ENCODE measurements at places on chromosomes 4 and X.
A peak's percentile ranks its signal among the peaks of the same experiment; 100 is the strongest.

GRCh38 chr4:48129307-48130014 is 4.6 kb downstream of the TXK start:
- peak; percentile 15 for DNase-seq

DNA sequence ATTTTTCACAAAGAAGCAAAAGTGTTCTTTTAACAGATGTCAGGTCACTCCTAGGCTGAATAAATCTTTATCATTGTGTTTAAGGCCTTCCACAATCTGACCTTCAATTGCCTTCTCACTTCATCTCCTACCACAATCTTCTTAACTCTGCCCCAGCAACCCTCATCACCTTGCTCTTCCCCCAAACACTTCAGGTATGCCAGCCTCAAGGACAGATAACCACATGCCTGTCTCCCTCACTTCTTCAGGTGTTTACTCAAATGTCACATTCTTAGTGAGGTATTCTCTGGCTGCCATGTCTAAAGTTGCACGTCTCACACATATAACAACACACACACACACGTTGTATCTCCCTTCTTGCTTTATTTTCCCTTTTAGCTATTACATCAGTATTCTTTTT is 146.5 kb downstream of the ANKRD50 start:
- no peak for DNase-seq

DNA sequence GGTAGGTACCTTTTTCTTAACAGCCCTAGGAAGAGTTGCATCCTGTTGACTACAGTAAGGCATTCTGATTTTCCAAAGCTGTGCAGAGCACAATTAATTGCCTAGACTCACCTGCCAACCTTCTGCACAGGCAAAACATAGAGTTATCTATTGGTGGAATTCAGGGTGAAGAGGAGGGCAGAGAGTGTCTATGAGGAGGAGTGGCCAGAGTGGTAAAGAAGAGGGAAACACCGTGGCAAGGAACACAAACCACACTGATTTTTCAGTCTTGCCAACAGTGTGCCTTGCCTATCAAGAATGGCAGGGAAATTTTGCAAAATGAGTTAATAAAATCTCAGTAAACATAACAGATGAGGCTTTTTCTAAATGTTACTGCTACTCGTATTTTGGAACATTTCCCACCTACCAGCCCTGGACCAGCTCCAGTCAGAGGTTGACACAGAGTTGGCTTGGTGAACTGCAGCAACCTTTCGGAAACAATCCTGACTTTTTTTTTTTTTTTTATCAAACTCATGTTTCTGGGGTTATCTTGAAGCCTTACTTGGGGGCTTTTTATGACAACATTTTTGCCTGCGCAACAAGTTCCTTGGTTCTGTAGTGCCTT is 67.9 kb upstream of the CAPN6 start:
- DNase-seq, result no peak

GRCh38 chrX:26295425-26295824 is 79.5 kb downstream of the MAGEB5 start:
- no peak for DNase-seq

- no peak for DNase-seq
These were observed 7.0 kb upstream of the USO1 start for GRCh38 chr4:75717408-75717807.

DNA sequence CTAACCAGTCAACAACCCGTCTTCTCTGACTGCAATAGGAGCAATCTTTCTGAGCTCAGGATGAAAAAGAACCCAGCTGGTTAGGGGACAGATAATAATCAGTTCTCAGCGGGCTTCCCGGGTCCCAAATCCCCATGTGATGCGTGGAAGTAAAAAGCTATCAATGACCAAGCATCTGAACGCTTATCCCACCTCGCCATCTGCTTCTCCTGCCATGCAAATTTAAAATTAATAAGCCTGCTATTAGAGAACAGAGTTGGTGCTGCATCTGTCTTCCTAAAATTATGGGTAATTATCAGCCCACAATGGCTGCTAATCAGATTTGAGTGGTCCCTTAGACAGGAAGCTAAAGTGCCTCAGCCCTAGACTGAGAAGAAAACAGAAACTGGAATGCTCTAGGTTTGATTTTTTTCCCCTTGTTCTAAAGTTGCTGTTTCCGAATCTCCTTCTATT is 37.5 kb downstream of the AFAP1 start:
- no peak for DNase-seq

GRCh38 chrX:42825201-42825600 is 47.2 kb upstream of the PPP1R2C start:
- no peak for DNase-seq

- no peak for DNase-seq
These were observed 174.0 kb upstream of the PRPS2 start for GRCh38 chrX:12617241-12617640.

DNA sequence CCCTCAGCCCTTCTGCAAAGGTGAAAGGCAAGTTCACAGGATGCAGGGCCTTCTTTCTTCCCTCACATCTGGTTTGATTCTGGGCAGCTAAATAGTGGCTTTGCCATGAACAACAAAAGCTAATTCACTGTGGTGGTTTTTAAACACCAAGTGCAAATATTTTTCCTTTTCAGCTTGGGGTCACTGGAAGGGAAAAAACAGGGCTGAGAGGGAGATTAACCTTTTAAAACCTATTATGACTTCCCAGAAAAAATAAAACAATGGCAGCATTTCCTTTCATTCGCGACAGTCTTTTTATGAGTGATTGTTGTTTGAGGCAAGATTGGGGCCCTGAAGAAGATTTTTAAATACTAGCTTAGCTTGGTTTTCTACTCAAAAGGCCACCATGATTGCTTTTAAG is 103.7 kb upstream of the SCML1 start:
- no peak for DNase-seq

DNA sequence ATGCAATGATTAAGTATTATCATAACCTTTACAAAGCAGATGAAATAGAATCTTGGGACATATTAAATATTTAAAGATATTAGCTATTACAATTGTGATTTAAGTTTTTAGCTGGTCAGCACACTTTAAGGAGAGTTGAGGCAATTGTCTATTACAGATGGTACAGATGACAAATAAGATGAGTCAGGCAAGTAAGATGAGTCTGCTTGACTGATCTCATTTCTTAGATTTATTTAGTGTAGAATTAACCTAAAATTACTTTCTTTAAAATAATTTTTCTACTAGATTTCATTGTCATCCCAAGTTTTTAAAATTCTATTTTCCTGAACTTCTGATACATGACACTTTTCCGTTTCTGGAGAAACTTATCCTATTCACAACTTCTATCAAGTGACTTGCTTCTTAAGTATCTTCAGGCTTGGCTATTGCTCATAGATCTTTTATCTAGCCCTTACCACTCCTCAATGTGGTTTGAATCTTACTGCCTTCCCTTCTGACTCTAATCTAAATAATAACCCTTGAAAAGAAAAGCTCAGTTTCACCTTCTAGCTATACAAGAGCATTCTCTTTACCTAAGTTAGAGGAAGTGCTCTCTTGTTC is 32.9 kb downstream of the CXCL1 start:
- DNase-seq, result no peak

- no peak for DNase-seq
These were observed 127.8 kb downstream of the UBE2K start for GRCh38 chr4:39825741-39826231.

- DNase-seq, result no peak
These were observed 98.0 kb upstream of the DKK2 start for GRCh38 chr4:107133965-107134653.

GRCh38 chr4:16226816-16227461 is 668 bp upstream of the TAPT1 start:
- DNase-seq, result peak; percentile 43

- DNase-seq, result no peak
These were observed 48.3 kb downstream of the MEPE start for GRCh38 chr4:87881115-87881514.

- DNase-seq, result no peak
These were observed 62.1 kb upstream of the CCDC160 start for GRCh38 chrX:134174859-134175258.

- no peak for DNase-seq
These were observed 5.6 kb downstream of the TMEM255A start for GRCh38 chrX:120305531-120306141.

GRCh38 chr4:99572527-99573240 is 1.9 kb upstream of the MTTP start:
- DNase-seq, result no peak

DNA sequence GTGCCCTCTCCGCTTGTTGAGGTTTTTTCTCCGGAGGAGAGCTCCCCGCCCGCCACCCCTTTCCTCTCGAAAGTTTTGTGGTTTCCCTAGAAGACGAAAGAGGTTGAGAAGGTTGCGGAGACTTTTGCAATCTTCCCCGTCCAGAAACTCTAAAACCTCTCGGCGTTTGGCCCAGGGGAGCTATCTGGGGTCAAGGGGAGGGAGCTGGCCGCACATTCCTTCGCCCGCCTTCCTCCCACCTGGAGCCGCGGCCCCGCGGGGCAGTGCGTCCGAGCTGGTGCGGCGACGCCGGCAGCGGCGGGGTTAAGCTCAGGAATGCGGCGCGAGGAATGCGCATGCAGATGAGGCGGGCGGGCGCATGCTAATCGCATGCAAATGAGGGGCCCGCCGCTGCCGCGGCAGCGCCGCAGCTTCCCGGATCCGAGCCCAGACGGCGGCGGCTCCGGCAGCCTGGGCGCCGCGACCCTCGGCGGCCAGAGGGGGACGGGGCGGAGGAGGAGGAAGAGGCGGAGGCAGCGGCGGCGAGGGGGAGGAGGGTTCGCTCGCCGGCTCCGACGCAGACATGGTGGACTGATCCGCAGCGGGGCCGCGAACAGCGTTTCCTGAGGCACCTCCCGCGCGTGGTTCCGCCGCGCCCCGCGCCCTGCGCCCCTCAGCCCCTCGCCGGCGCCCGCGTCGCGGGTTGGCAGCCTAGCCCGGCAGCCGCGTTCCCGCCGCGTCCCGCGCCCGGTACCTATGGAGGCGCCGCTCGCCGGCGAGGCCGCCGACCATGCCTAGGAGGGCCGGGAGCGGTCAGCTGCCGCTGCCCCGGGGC is at the start of gene WWC2:
WWC2 (plus strand) TSS at position 535 of the 814 bp plus-strand sequence; CDS start at position 770, 235 bp downstream.
- peak; percentile 69 for DNase-seq

DNA sequence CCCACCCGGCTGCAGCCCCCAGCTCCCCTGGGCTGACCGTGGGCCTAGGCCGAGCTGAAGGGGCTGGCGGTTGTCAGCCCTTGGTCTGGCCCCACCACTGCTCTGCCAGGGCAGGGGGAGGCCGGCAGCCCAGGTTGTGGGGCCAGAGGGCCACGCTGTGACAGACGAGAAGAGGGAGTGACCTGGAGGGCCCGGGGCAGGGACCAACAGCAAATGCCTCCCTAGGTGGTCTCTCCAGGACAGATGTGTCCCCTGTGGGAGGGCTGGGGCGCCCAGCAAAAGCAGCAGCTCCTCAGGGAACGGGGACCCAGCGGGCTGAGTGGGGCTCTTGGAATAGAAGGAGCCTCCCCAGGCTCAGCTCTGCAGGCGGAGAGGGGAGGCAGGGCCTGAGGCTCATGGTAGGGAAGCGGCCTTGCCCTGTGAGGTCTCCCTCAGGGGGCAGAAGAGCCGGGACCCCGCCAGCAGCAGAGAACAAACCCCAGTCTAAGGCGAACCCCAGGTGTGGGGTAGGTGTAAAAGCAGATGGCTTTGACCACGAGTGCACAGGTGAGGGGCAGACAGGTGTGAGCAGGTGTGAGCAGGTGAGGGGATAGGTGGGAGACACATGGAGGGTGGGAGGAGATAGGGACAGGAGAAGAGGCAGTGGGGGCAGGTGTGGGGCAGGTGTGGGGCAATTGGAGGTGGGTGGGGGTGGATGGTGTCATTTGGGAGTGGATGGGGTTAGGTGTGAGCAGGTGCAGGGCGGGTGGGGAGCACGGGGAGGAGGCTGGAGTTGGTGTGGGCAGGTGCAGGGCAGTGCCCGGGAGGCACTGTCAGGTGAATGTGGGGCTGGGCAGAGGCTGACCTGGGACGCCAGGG is 34.1 kb upstream of the SPON2 start:
- peak; percentile 0 for DNase-seq

- no peak for DNase-seq
These were observed 10.6 kb upstream of the IRAK1 start for GRCh38 chrX:154030266-154030665.

GRCh38 chrX:109928596-109929335 is 74.1 kb upstream of the TMEM164 start:
- DNase-seq, result no peak

DNA sequence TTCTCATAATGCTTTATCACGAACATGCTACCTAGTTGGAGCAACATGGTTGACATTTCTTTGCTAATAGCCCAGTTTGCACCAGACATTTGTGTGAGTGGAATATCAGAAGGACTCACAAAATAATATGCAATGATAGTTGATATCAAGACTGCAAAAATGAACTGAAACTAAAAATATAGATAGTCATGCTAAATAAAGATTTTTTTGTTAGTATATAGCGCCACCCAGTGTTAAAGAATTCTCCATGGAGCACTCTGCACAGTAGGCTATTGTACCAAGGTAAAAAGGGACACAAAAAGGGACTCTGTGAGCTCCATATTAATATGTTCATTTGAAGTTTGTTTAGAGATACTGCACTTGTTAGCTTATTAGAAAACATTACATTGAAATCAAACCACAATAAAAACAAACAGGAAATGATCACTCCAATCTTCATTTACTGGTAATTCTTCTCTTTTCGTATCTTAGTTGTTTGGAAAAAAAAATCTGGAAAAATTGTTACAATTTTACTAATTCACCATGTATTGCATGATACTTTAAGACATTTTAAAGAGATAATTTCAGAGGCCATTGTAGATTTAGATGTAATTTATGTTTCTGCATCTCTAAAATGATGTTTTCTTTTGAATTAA is 1509.6 kb downstream of the ADGRL3 start:
- DNase-seq, result no peak

DNA sequence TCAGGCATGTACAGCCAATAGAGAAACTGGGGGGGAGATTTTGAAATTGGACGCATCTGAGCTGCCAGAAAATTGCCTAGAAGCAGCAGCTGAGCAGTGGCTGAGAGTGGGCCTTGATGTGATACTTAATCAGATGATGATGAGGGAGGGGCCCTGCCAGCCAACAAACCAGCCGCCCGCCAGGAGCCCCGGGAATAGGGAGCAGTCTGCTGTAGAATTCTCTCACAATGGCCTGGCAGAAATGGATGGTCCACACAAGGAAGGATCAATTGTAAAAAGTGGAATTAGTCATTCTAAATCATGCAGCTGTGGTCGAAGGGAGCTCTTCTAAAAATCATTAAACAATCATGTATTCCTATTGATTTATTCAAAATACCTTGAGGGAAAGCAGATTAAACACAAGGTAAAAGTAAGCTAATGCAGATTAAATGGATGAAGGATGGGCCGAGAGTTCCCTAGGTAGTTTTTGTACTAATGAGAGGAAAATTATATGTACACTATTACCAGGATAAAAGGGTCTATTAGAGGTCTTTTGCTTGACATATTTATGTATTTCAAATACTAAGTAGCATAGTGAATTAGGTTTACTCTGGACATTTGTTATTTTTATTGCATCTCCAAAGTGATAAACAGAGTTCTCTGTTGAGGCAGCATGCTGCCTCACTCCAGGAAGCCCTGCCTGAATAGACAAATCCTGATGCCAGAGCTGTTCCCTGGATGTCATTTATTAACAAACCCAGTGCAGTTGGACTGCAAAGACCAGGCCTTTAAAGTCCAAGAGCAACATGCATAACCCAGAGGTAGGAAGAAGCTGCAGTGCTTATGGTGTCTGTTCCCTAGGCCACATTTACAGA is 91.3 kb downstream of the NKX6-1 start:
- DNase-seq, result no peak
